Effector CD8-positive, alpha-beta T cell (primary cell): ENCODE measurements at places on chromosomes 11 and 22.

GRCh38 chr11:23058656-23059055 is 198.4 kb upstream of the CCDC179 start:
- no peak for DNase-seq

- DNase-seq = no peak
Observed at GRCh38 chr11:82680252-82680651, 53.4 kb downstream of the FAM181B start.

- no peak for DNase-seq
Observed at GRCh38 chr11:77619576-77620198, 17.9 kb downstream of the CLNS1A start.

- no peak for DNase-seq
Observed at GRCh38 chr11:79062814-79063762, 377.7 kb downstream of the TENM4 start.

GRCh38 chr11:47854667-47855066 is 6.5 kb upstream of the NUP160 start:
- no peak for DNase-seq
